A549 treated with RU486 at 1 μM for 4 hours (cell line): ENCODE measurements at places on chromosomes 12 and 14. TPM values are rescaled to one million over a fixed set of nuclear protein-coding genes. Genes with fewer than 3 reads are reported as not detected.

Gene ARHGAP9
- total RNA-seq, result 0.22 to 0.68 TPM (median 0.35 TPM) in 5 replicates

Gene ALX1
- 4.5 to 6.5 TPM (median 6.0 TPM) in 5 replicates for total RNA-seq

Gene GRIP1
- total RNA-seq, result 3.0 to 7.8 TPM (median 4.3 TPM) in 5 replicates

Gene ASB2
- total RNA-seq, result 1.4 to 3.7 TPM (median 2.1 TPM) in 5 replicates

Gene SNX6
- 43.7 to 103 TPM (median 74.5 TPM) in 5 replicates for total RNA-seq

Gene SIX6
- total RNA-seq, result not detected in 5 replicates

Gene PSMA3
- 186 to 271 TPM (median 190 TPM) in 5 replicates for total RNA-seq

Gene ORAI1
- total RNA-seq, result 24.4 to 44.1 TPM (median 43.1 TPM) in 5 replicates

Gene ZNF891
- 0.21 to 0.44 TPM (median 0.42 TPM) in 5 replicates for total RNA-seq

Gene GLIPR1
- total RNA-seq, result 24.7 to 34.6 TPM (median 29.9 TPM) in 5 replicates

Gene MARK3
- total RNA-seq, result 58.6 to 62.8 TPM (median 60.5 TPM) in 5 replicates

Gene GALNT9
- 3.2 to 7.4 TPM (median 6.5 TPM) in 5 replicates for total RNA-seq

Gene PCK2
- 16.5 to 22.6 TPM (median 20.9 TPM) in 5 replicates for total RNA-seq

Gene TOMM20L
- total RNA-seq, result not detected in 5 replicates

Gene CMA1
- not detected in 5 replicates for total RNA-seq

Gene CCDC88C
- 4.9 to 7.0 TPM (median 6.5 TPM) in 5 replicates for total RNA-seq

Gene TSHR
- not detected in 5 replicates for total RNA-seq

Gene HCAR3
- 0.09 to 0.19 TPM (median 0.10 TPM) in 4 of 5 replicates, not detected in the other for total RNA-seq

Gene PHLDA1
- 30.3 to 70.2 TPM (median 66.0 TPM) in 5 replicates for total RNA-seq

Gene LBHD2
- 0.14 TPM in 1 of 5 replicates, not detected in the others for total RNA-seq

Gene FSCB
- total RNA-seq, result not detected in 5 replicates

Gene INHBC
- not detected in 5 replicates for total RNA-seq

Gene PMCH
- total RNA-seq, result not detected in 5 replicates

Gene SAMD15
- 1.4 to 3.3 TPM (median 2.1 TPM) in 5 replicates for total RNA-seq

Gene FBXL14
- total RNA-seq, result 7.9 to 13.4 TPM (median 12.7 TPM) in 5 replicates

Gene DTX3
- total RNA-seq, result 16.2 to 18.8 TPM (median 17.8 TPM) in 5 replicates

Gene RAPGEF3
- total RNA-seq, result 0.27 to 0.78 TPM (median 0.53 TPM) in 5 replicates

Gene PYGL
- 105 to 151 TPM (median 132 TPM) in 5 replicates for total RNA-seq

Gene SLC10A1
- not detected in 5 replicates for total RNA-seq

Gene ZNF385A
- 12.8 to 20.5 TPM (median 17.2 TPM) in 5 replicates for total RNA-seq

Gene FAM222A
- total RNA-seq, result 3.8 to 7.3 TPM (median 5.8 TPM) in 5 replicates

Gene NRL
- total RNA-seq, result 0.72 to 1.2 TPM (median 0.80 TPM) in 5 replicates

Gene IL26
- not detected in 5 replicates for total RNA-seq

Gene PRR4
- total RNA-seq, result 1.9 to 5.3 TPM (median 3.3 TPM) in 5 replicates

Gene OSGEP
- 19.1 to 25.1 TPM (median 25.0 TPM) in 5 replicates for total RNA-seq

Gene ZFHX2
- 0.88 to 2.1 TPM (median 1.2 TPM) in 5 replicates for total RNA-seq

Gene PLXNC1
- total RNA-seq, result 0.02 to 0.12 TPM (median 0.08 TPM) in 4 of 5 replicates, not detected in the other

Gene SERPINA4
- total RNA-seq, result not detected in 5 replicates

Gene MDGA2
- total RNA-seq, result 0.12 TPM in 1 of 5 replicates, not detected in the others

Gene RBM19
- 15.6 to 17.4 TPM (median 16.9 TPM) in 5 replicates for total RNA-seq

Gene TMPRSS12
- not detected in 5 replicates for total RNA-seq

Gene TMTC2
- total RNA-seq, result 0.77 to 1.2 TPM (median 0.83 TPM) in 5 replicates

Gene SOAT2
- total RNA-seq, result 0.15 to 0.29 TPM (median 0.23 TPM) in 5 replicates

Gene C12orf42
- total RNA-seq, result 0.12 TPM in 1 of 5 replicates, not detected in the others

Gene UBC
- total RNA-seq, result 1,088 to 1,733 TPM (median 1,199 TPM) in 5 replicates

Gene CCDC38
- 0.07 to 0.13 TPM (median 0.12 TPM) in 3 of 5 replicates, not detected in the others for total RNA-seq

Gene GPX2
- total RNA-seq, result 175 to 318 TPM (median 203 TPM) in 5 replicates

Gene SLCO1C1
- not detected in 5 replicates for total RNA-seq

Gene COX8C
- not detected in 5 replicates for total RNA-seq

Gene GPRC5A
- total RNA-seq, result 250 to 405 TPM (median 359 TPM) in 5 replicates

Gene MORN3
- 0.27 to 0.56 TPM (median 0.30 TPM) in 5 replicates for total RNA-seq

Gene MYH6
- not detected in 5 replicates for total RNA-seq

Gene P2RX2
- not detected in 5 replicates for total RNA-seq

Gene SLC5A8
- total RNA-seq, result not detected in 5 replicates
